CD4-positive, alpha-beta T cell treated with Interleukin-10 for 1 hour (primary cell): ENCODE measurements at places on chromosomes 11 and 22.

- DNase-seq, result no peak
Observed at GRCh38 chr11:101738452-101738851, 154.6 kb upstream of the TRPC6 start.

- DNase-seq, result no peak
Observed at GRCh38 chr11:129972611-129973010, 30.0 kb downstream of the PRDM10 start.

GRCh38 chr11:130300567-130300966 is 14.2 kb downstream of the ZBTB44 start:
- DNase-seq, result no peak

DNA sequence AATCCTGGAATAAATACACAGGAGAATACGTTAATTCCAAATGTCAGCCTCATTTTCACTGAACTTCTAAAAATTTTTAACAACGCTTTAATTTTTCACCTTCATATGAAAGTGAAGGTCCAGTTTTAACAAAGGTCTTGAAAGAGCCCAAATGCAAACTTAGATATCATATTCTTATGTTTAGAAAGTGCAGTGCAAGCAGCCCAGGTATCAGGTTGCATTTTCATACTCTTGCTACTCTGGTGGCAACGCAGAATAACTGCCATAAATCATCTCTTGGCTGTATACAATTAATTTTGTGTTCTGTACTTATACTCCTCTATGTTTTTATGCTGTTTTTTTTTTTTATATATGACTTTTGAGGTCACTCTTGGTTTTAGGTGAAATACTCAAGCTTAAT is 496.7 kb upstream of the ARHGAP42 start:
- no peak for DNase-seq

GRCh38 chr11:65569164-65569972 is 909 bp upstream of the ZNRD2 start:
- DNase-seq, result no peak

DNA sequence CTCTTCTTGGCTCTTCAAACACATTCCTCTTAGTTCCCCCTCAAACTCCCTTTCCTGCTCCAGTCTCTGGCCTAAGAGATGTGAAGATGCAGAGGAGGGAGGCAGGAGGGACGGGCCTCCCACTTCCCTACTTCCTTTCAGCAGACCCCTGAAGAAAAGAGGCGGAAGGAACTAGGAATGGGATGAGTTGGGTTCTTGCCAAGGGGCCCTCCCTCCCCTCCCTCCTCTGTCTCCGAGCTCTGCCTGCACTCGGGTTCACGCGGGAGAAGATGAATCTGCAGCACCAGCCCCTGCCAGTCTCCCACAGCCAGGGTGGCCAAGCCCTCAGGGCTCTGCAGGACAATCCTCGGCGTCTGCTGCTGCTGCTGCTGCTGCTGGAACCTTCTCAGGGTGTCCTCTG is 24.3 kb upstream of the PKNOX2 start:
- DNase-seq, result no peak

- no peak for DNase-seq
Observed at GRCh38 chr11:132315696-132316095, 945.3 kb downstream of the NTM start.

GRCh38 chr11:8805296-8805695 is 105.7 kb upstream of the AKIP1 start:
- DNase-seq, result no peak

DNA sequence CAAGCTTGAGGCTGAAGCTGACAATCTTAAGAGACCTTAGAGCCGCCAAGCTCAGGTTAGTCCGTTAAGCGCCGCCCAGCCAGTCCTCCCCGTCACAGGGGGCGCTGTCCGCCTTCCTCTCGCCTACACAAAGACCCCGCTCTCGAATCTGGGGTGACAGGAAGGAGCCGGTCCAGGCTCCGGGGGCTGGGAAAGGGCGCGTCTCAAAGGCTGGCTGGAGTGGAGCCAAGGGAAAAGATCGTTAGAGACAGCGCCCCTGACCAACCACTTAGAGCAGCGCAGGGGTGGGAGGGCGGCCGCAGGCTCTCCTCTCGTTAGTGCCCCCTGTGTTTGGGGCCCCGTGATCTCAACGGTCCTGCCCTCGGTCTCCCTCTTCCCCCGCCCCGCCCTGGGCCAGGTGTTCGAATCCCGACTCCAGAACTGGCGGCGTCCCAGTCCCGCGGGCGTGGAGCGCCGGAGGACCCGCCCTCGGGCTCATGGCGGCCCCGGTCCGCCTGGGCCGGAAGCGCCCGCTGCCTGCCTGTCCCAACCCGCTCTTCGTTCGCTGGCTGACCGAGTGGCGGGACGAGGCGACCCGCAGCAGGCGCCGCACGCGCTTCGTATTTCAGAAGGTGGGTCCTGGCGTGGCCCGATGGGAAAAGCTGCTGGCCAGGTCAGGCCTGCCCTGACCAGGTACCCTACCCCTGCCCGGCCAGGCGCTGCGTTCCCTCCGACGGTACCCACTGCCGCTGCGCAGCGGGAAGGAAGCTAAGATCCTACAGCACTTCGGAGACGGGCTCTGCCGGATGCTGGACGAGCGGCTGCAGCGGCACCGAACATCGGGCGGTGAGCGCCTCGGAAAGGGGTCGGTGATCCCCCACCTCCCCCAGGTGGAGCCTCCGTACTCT is at the start of gene MUS81:
TSS of gene MUS81 (plus strand) at position 156 of the 887 bp plus-strand sequence. CDS start at position 477, 321 bp downstream.
- peak; percentile 96 for DNase-seq

- no peak for DNase-seq
Observed at GRCh38 chr11:96333191-96333719, 9.7 kb downstream of the MAML2 start.
